Germinal center (tissue), 1 donor: ENCODE measurements at places on chromosomes 11 and 22.

- peak; percentile 67 for DNase-seq
Measured at GRCh38 chr11:45899448-45900174, 7.5 kb downstream of the FREY1 start.

- DNase-seq: no peak
Measured at GRCh38 chr11:127225619-127226018, 225.0 kb upstream of the KIRREL3 start.

DNA sequence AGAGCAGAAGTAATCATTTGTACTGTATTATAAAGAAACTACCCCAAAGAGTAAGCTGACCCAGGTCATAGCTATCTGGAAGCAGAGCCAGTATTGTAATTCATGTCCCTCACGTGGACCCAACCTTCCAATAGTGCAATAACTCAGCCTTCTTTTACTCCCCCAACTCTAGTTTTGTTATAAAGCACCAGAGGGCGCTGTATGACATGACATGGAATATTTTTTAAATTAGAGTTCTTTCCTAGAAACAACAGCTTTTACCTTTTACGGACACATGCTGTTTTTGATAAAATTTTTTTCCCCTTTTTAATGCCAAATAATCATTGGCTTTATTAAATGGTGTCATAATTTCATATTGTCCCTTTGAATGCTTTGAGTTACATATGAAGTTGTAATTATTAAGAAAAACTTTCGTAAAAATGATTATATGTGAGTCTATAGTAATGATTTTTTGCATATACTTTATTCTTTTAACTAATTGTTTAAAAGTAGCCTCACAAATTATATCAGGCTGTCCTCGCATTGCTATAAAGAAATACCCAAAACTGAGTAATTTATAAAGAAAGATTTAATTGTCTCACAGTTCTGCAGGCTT, 76.9 kb downstream of the DKK3 start:
- DNase-seq: peak; percentile 25

GRCh38 chr11:117579161-117579560, 217.9 kb downstream of the DSCAML1 start:
- DNase-seq: no peak

DNA sequence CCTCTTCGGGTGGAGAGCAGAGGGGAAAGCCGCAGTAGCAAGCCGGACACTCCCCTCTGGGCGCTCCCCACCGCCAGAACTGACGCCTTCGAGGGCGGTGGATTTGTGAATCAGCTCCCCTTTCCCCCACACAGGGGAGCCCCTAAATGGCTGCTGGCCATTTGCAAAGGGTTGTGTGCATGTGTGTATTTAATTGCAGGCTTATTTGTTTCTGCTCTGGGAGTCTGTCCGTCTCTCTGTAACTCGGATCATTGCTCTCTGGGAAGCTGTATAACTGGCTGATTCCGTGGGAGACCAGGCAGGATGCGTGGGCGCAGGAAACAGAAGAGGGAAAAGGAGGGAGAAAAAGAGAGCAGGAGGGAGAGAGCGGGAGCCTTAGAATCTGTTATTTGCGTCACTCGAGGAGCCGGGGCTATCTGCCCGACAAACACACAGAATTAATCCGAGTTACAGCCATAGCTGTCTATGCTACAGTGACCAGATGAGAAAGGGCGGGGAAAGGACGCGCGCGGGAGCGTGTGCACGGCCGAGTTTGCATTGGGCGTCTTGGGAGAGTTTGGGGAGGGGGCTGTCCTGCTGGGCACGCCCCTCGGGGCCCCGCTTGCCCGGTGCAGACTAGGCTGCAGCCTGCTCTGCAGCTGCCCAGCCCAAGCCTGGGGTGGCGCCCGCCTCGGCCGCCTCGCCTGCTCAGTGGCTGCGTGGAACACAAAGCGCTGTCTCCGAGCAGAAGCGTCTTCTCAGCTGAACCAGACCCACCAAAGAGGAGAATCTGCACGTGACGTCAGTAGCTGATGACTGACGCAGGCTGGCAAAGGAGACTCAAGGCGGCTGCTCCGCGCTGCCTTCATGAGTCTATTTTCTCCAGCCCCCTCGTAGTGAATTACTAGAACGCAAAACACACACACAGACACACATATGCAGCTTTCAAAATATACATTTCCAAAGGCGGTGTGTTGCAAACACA, 105.3 kb upstream of the HSD17B12 start:
- DNase-seq: no peak

DNA sequence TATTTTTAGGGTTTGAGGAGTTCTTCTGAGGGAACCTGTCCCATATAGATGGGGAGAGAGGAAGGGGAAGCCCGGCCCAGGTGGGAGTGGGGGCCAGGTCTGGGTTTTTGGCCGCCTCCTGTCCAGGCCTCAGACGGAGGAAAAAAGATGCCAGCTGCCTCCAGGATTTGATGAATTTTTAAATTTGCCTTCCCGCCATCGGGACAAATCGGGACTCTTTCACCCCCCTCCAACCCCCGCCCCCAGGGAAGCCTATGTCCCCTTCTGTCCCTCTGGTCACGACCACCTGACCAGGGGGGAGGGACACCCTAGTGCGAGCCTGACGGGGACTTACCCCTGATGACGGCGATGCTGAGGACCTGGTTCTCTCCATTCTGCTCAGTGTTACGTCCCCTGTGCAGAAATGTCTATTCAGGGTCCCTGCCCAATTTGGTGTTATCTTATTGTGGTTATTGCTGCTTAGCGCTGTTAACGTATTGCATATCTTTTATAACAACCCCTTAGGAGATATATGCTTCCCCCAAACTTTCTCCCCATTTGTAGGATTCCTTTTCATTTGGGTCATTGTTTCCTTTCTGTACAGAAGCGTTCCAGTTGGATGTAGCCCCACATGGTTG, 115.9 kb upstream of the GRK3 start:
- DNase-seq: peak; percentile 36

DNA sequence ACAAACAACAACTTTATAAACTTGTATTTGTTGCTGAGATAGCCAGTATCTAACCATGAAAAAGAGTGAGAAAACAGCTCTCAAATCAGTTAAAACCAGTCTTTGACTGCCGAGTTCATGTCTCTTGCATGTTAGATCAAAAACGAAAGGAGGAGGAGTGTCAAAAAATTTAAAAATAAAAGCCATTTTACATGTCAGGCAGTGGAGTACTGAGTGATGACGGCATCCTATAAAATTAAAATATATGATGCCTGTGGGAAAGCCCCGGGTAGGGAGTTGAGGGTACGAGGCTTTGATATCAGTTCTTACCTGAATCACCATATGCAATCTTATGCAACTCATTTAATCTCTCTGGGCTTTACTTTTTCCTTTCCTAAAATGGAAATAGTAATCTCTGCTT, 117.3 kb downstream of the ETS1 start:
- DNase-seq: peak; percentile 57

- no peak for DNase-seq
Measured at GRCh38 chr11:65430406-65431217, 8.0 kb downstream of the NEAT1 start.

DNA sequence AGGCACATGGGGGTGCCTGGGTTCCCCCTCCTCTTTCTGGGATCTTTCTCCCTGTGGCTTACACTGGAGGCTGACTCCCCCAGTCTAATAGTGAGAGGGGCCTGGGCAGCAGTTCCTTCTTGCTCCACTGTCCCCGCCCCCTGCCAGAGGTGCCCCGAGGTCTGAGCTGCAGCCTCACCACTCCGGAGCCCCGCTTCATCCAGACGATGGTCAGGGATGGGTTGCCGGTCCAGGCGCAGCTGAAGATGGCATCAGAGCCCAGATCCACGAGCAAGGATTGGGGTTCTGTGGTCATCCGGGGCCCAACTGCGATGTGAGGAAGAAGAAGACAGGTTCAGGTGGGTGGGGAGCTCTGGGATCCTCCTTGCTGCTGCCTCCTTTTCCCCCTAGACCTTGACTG, 91.1 kb downstream of the ST3GAL4 start:
- DNase-seq: no peak

- peak; percentile 84 for DNase-seq
Measured at GRCh38 chr11:125072218-125072960, 9.3 kb downstream of the SLC37A2 start.

GRCh38 chr11:118215262-118215661, 9.5 kb downstream of the JAML start:
- no peak for DNase-seq

DNA sequence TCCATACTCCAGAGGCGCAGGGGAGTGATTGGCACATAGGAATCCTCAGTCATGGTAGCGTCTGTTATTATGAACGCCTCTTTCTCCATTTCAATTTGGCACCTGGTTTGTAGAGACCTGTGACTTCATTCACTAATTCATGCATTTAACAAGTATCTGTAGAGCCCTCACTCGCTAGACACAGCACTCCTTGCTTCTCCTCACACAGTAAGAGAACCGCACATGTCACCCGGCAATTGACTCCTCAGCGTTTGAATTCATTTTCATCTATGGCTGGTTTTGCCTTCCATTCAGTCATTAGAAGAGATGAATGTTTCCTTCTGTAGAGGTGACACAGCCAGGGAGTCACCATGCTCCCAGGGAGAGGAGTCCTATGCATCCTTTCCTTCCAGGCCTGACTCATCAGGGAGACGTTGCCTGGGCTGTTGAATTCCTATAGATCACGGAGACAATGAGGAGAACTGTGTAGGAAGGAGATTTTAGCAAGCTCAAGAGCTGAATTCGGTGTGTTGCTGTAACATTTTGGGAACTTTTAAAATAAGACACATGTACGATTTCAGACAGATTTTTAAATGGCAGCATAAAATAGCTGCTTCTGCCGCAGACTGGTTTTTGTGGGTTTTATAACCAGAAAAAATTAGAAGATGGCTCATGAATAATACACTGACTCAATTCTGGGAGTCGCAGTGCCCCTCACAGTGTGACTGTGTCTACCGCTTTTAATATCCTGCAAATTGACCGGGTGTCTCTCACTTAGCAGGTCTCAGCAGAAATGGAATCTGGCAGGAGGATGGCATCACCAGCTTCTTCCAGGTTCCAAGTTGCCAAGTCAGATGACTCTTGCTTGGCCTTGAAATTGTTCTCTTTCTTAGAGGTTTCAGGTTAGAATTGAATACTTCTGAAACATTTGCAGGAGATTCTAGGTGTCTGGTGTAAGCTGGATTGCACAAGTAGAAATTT, 44.4 kb upstream of the CLMP start:
- DNase-seq: no peak

DNA sequence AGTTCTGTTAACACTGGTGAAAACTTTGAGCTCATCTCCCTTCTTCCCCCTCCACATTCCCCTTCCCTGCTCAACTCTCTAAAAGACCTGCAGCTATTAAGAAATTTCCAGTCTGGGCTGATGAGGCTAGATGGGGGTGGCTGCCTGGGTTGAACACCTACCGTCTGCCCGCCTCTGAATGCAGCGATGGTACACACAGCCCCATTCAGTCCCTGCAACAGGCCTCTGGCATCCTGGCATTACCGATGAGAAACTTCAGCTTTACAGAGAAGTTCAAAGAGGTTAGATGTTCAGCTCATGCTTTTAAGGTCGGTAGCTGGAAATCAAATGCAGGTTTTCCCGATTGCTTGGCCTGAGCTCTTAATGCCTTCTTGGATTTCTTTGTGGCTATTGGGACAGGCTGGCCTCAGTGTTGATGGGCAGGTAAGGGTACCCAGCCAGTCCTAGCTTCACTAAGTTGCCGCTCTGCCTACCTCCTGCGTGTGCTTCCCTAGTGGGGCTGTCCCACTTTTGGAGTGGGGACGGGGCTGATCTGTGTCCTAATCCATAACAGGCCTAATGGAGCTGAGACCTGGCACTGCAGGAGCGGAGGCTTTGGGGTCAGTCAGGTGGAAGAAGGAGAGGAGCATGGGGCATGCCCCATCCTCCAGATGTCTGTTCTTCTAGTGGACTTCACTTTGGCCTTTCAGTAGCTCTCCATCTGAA, 49.1 kb downstream of the ZBTB16 start:
- no peak for DNase-seq

- DNase-seq: no peak
Measured at GRCh38 chr11:132423266-132423665, 1052.9 kb downstream of the NTM start.

- DNase-seq: no peak
Measured at GRCh38 chr11:59616396-59616982, 915 bp upstream of the OSBP start.

- no peak for DNase-seq
Measured at GRCh38 chr11:95585069-95585751, 204.4 kb downstream of the FAM76B start.

- no peak for DNase-seq
Measured at GRCh38 chr11:37973941-37974340, 1375.9 kb upstream of the RAG2 start.

DNA sequence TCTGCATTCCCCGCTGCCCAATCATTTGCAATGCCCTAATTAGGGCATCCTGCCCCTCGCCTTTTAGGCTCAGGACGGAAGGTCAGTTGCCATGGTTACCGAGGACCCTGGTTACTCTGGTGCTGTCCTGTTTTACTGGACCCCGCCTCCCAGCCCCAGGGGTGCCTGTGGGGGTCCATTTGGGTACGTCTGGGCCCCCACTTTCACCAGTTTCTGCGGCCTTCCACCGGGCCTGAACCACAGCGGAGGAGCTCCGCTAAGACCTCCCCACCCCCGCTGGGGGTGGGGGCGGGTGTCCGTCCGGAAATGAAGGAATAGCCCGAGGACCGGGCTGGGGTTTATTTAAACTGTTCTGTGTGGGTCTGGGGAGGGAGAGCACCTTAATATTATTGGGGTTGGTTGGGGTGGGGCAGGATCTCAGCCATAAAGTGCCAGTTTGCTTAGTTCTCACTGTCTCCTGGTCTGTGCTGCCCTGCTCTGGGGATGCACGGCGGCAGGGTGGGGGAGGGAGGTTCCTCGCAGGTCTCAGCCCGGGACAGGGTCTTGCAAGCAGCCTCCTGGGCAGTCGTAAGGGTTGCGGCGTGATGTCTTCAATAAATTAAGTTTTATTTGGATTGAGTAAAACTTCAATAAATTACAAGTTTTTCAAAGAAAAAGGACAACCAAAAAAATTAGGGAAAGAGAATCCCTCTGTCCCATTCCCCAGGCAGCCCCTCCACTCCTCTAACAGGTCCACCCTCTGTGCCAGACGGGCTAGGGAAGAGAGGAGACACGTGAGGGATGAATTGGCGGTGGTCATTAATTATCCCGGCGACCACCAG, 5.3 kb downstream of the PHOX2A start:
- DNase-seq: no peak
